Stimulated activated CD4-positive, alpha-beta T cell treated with anti-CD3 and anti-CD28 coated beads, TNF-alpha, amount 100 ng/mL, for 48 hours (primary cell): ENCODE measurements at places on chromosomes 6 and 20.

DNA sequence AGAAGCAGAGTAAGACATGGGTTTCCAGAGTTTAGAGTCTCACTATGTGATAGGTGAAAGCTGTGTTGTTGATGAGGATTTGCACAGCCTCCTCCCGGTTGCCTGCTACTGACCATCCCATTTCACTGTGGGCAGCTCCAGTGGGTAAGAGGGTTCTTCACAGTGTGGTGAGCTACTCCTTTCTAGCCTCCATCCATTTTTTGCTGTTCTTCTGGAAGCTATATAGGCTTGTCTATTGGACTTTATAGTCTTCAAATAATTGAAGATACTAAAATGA is 13.4 kb downstream of the UST start:
- DNase-seq, result no peak

- DNase-seq, result no peak
Observed at GRCh38 chr6:36697481-36697903, at the start of gene RAB44. RAB44 (plus strand) TSS chr6:36697826; CDS start chr6:36704236, 6,410 bp downstream.

DNA sequence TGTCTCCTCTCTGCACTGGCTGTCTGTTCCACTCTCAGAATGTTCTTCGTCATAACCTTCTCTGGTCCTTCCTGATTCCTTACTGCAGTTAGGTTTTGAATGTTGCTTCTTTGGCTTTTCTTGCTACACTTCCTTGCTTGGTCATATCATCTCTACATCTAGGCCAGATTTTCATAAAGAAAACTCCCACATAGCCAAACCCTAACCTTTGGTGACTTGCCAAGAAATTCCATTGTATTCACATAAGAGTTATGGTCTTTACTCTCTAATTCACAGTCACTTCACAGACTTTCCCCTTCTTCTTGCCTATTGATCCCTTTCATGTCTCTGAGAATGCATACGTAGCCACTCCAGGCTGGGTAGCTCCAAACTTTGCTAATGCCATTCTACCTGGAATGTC is 41.9 kb upstream of the SIM1 start:
- no peak for DNase-seq

GRCh38 chr6:15399641-15400470 is 154.0 kb downstream of the JARID2 start:
- DNase-seq, result no peak

GRCh38 chr6:57193177-57193576 is 21.1 kb downstream of the BAG2 start:
- DNase-seq, result no peak

- DNase-seq, result no peak
Observed at GRCh38 chr20:46275091-46275490, 33.2 kb downstream of the CDH22 start.

DNA sequence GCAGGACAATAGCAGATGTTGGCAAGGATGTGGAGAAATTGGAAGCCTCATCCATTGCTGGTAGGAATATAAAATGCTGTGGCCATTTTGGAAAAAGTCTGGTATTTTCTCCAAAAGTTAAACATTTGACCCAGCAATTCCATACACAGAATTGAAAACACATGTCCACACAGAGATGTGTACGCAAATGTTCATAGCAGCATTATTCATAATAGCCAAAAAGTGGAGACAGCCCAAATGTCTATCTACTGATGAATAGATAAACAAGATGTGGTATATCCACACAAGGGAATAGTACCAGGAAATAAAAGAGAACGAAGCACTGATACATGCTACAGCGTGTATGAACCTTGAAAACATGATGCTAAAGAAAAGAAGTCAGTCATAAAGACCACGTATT is 40.5 kb downstream of the CFAP61 start:
- no peak for DNase-seq

DNA sequence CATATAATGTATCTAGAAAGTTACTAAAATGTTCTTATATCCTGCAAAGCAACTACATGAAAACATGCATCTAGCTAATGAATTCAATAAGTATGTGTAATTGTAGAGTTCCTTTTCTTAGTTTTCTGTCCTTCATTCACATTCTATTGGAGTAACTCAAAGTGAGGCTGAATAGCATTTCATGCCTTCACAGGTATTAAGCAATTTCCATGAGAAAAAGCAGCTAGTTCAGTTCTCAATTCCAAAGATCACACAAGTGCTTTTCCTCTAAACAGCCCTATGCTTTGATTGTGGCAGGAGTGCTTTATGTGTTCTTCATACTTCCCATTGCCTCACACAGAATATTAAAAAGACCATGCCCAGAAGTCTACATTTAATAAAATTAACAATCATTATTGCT is 274.9 kb downstream of the RFPL4B start:
- DNase-seq, result no peak

DNA sequence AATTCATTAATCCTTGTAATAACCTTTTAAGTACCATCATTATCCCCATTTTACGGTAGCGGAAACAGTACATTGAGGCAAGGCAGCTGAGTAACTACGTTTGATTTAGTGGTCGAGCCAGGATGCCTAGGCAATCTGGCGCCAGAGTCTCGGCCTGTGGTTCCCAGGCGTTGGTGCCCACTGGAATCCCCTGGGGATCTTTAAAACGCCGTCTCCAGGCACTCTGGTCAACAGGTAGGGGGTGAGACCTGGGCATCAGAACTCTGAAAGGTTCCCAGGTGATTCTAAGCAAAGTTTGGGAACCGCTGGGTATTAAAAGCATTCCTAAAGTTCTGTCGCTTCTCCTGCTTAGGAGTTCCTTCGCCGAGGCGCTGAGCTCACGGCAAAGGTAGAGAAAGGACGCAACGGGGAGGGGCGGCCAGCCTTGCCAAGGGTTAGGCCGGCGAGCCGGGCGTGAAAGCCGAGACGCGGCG is 939 bp downstream of the DTNBP1 start:
- no peak for DNase-seq

DNA sequence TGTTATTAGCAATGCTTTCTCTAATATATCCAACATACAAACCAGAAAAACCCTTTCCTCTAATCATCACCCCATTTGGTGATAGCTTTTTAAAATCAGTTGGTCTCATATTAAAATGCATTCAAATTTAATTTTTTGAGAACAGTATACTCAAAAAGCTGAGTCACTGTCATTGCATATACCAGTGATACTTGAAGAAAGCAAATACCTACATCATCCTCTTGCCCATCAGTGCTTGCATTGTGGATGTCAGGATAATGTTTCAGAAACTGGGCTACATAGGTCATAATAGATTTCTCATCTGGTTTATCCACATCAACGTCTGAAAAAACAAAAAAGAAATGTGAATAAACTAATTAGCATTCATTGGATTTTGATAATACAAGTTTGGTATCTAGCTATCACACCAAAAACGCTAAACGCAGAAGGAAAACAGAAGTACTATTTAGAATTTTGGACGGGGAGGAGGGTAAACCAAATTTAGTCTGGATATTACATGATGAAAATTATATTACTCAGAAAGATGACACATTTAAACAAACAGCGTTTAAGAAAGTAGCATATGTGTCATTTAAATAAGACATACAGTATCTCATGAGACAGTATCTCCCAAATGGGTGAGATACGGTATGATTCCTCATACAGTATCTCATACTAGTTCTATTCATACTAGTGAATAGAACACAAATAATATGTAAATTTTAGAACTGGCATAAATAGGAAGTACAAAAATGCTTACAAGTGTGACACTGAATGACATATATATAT is 134.6 kb downstream of the SYNE1 start:
- no peak for DNase-seq

GRCh38 chr20:1346315-1346969 is 17.5 kb upstream of the SDCBP2 start:
- DNase-seq, result no peak

GRCh38 chr6:49744259-49744658 is at the start of gene CRISP3:
CRISP3 (minus strand) TSS chr6:49744388; CDS start chr6:49744367, 21 bp downstream.
- DNase-seq, result no peak

GRCh38 chr20:57662456-57663240 is 42.4 kb upstream of the ZBP1 start:
- no peak for DNase-seq

DNA sequence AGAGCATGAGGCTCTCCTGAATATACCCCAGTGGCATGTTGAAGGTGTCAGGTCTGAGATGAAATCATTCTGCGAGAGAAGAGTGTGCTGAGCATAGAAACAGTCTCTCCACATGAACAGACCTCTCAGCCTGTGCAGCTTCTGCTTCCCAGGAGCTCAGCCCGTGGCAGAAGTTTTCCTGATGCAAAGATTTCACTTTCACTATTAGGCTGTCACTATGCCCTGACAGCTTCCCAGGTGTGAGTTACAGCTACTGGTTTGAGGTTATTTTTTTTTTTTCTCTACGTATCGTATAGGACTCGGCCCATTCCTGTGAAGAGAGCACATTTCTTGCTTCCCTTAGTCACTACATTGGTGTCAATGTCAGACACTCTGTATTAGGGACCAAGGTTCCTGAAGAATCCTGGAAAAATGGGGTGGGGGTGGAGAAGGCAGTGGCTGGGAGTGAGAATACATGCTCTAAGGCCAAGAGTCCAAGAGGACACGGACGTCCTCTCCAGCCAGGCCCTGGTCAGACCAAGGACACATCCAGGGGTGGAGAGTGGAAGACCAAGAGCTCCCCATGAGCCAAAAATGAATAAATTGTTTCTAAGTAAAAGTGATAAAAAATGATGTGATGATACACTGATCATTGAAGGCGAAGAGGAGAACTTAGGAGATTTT is 121.2 kb upstream of the AKAP12 start:
- no peak for DNase-seq

DNA sequence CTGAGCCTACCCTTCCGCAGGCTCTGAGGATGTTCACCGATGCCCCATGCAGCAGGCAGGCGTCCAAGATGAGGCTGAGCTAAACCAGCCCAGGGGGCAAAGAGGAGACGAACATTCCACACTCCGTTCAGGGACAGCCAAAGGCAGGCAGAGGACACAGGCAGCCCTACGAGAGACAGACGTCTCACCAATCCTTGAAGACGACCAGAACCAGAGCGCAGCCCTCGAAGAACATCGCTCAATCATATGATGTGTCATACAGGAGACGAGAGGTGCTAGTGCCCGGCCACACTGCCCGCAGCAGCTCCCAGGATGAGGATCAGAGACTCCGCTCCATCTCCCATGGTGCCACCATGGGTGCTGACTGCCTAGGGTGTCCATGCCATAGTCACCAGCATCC is 35.6 kb upstream of the TMEM181 start:
- no peak for DNase-seq

DNA sequence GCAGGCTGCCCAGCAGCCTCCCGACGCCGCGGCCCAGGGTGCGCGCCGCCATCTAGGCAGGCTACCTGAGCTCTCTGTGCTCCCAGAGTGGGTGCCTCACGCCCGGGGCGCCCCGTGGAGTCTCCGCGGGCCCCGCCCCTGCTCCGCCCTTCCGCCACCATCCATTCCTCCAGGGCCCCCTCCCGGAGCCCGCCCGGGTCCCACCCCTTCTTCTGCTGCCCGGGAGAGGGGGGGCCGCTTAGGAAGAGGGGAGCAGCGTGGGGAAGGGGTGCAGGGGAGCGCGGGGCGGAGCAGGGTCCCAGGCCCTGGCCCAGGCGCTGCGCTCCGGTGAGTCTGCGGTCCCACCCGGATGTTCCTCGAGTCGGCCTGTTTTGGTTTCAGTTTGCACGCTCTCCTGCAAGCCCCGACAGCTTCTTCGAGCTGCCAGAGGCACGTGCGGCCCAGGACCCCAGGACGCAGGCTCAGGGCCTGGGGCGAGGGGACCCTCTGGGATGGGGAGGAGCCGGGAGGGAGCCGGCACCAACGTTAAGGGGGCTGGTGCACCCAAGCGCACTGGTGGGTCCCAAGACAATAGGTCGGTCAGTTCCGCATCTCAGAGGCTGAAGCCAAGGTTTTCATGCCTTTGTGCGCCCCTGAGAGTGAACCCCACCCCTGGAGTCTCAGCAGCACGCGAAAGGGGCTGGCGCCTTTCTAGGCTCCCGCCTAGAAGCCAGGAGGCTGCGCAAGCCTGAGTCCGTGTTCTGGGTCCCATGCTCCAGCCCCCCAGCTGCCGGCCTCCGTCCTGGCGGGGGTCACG is at the start of gene ACSS1:
Gene ACSS1 (minus strand): TSS at position 89 of the 796 bp plus-strand sequence. CDS start 37 bp downstream, at position 52.
- peak; percentile 58 for DNase-seq
